ENCODE measurements at places on chromosomes 1 and 21.

GRCh38 chr1:210372931-210373627, 44.4 kb downstream of the HHAT start:
- no peak for DNase-seq

- DNase-seq = no peak
Observed at GRCh38 chr1:247908766-247909165, 11.3 kb upstream of the OR2T8 start.

DNA sequence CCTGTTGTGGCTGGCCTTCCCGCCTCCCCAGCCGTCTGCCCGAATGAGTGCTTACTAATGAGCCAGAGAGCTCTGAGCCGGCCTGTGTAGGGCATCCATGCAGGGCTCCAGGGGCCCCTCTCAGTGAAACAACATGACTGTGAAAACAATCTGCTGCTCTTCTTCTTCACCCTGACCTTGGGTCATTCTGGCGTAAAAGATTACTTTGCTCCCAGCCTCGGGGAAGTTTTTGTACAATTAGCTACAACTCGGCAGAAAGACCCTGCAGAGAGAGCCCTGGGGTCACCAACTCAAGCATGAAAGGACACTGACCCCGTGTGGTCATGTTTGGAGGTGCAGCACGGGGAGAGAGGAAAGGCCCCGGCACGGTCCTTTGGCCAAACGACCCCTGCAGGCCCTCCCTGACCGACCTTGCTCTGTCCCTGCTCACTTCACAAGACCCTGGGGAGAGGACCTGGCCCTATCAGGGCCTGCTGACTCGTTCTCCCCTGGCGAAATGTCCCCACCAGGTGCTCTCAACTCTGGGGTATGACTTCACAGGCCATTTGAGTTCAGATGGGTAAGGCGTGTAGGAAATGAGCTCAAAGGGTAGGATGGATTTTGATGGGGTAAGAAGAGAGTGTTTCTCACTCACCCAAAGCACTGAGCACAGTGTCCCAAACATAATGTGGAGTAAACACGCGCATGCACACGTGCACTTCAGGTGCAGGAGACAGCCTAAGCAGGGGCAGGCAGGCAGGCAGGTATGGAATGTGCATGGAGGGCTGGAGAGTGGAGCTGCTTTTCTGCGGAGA, 22.9 kb upstream of the FAM20B start:
- DNase-seq = peak; percentile 79

- DNase-seq = no peak
Observed at GRCh38 chr1:226541231-226541630, 7.3 kb upstream of the STUM start.

DNA sequence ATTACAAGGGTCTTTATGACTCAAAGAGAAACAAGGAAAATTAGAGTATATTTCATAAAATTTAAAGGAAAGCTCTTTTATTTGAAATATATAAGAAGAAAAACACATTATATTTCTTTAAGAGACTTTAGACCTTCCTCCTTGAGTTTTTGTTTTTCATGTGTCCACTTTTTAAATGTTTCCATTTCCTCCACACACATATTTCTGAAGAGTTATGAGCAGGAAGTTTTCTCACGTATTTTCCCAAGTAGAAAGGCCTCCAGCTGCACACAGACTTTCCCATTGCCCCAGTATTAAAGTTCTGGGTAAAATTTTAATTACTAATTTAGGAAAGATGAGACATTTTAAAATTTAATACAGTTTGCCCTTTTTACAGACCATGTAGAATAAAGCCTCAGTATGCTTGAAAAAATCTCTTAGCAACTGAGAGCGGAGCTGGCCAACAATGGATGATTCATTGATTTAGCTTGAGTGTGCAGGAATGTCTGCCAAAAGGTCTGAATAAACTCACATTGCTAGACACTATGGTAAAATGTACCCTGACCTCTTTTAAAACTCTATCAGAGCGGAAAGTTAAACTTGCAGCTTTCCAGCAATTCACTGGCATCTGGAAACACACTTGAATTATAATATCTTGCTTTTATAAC, 57.9 kb downstream of the DDAH1 start:
- peak; percentile 37 for DNase-seq

DNA sequence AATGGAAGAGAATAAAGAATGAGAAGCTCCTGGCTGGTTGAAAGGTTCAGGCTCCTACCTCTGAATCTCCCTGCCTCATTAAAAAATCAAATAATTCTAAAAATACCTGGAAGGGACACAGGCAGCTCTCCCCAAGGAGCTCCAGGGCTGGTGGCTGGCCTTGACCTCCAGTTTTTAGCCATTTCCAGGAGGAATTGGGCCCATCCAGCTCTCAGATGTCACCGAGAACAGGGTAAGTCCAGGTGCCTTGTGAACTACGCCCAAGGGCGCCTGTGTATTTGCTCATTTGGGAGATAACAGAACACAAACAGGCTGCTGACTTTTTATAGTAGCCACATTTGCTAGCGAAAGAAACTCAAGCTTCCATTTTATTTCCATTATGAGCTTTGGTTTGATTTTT, 321.0 kb upstream of the C1orf174 start:
- DNase-seq = no peak

- DNase-seq = no peak
Observed at GRCh38 chr1:20212085-20212684, 25.9 kb upstream of the PLA2G2C start.

- DNase-seq = no peak
Observed at GRCh38 chr1:89822109-89822962, 1.5 kb downstream of the LRRC8D start.

GRCh38 chr1:63643926-63644325, 50.7 kb downstream of the PGM1 start:
- DNase-seq = peak; percentile 57

DNA sequence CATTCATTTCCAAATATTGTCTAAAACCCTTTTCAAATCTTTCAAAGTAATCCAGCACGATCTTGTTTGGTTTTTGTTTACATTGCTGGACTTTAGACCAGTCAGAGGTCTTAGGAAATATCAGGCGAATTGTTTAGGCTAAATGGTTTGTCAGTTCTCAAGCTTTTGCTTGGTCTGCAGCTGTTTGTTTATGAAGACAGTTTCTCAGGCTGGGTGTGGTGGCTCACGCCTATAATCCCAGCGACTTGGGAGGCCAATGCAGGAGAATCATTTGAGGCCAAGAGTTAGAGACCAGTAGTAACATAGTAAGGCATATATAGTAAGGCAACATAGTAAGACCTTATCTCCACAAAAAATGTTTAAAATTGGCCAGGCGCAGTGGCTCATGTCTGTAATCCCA, 77.5 kb downstream of the DNTTIP2 start:
- no peak for DNase-seq

DNA sequence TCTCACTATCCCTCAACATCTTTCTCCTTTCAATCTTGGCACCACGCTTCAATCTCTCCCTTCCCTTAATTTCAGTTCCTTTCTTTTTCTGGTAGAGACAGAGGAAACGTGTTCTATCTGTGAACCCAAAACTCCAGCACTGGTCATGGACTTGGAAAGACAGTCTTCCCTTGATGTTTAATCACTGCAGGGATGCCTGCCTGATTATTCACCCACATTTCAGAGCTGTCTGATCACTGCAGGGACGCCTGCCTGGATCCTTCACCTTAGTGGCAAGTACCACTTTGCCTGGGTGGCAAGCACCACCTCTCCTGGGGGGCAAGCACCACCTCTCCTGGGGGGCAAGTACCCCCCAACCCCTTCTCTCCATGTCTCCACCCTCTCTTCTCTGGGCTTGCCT, 27.8 kb downstream of the SELL start:
- no peak for DNase-seq

DNA sequence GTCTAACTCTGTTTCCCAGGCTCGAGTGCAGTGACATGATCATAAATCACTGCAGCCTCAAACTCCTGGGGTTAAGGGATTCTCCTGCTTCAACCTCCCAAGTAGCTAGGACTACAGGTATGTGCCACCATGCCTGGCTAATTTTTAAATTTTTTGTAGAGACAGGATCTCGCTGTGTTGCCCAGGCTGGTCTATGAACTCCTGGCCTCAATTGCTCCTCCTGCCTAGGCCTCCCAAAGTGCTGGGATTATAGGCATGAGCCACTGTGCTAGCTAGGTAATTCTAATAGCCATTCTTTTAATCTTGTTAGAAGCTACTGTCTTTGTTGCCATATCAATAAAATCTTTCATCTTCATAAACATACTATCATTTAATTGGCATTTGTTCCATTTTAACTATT, 13.8 kb upstream of the MAST2 start:
- no peak for DNase-seq

Data from NCI-H446 (cell line).